ENCODE measurements at places on chromosomes 3 and 15. TPM values are rescaled to one million over a fixed set of nuclear protein-coding genes. Genes with fewer than 3 reads are reported as not detected.

DNA sequence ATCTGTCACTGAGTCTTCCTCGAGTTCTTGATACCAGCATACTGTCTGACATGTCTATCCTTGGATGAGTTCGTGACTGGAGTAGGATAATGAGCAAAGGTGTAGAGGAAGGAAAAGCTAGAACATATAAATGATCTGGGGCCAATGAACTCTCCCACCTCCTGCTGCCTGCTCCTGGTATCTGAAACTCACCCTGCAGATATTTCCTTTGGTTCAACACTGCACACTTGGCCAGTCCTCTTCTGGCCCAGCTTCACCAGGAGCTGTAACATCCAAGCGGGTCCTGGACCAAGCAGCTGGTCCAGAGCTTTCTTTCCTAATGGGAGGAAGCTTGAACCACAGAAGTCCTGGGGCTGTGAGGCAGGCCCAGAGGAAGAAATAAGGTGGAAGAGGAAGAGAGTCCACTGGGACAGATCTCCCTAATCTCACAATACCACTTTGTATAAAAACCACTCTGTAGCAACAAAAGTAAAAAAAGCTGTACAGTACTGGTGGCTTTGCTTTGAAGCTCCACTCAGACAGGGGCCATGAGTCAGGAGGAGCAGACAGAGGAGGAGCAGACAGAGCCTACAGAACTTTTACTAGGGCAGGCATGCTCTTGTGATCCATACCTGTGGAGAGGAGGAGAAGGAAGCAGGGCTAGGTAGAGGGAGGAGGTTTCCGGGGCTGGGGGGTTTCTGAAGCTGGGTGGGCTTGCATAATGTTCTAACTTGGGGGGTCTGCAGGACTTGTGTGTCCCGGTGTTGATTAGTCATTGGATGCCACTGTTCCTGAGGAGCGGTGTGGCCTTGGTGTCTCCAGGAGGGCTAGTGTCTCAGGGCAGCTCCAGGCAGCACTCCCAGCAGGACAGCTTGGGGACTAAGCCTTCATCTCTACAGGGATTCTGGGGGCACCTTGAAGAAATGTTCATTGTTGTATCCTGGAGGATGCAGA is 166.9 kb downstream of the ABHD5 start:
- no peak for DNase-seq

DNA sequence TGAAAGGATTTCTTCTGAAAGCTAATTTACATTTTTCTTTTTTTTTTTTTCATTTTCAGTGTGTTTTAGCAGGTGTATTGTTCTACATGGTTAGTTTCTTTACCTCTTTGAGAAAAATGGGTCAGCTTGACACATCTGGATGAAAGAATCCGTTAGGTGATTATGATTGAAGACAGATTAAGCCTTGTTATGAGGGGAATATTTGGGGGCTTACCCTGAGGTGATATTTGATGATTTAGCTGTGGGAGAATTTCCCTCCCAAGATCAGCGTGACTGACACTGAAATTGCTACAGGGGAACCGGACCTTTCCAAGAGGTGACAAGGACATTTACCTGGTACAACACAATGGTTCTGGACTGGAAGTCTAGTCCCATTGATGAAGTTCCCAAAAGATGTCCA is 147.5 kb downstream of the NFKBIZ start:
- no peak for DNase-seq

- no peak for DNase-seq
Observed at GRCh38 chr3:68408626-68409025, 523.7 kb downstream of the TAFA4 start.

DNA sequence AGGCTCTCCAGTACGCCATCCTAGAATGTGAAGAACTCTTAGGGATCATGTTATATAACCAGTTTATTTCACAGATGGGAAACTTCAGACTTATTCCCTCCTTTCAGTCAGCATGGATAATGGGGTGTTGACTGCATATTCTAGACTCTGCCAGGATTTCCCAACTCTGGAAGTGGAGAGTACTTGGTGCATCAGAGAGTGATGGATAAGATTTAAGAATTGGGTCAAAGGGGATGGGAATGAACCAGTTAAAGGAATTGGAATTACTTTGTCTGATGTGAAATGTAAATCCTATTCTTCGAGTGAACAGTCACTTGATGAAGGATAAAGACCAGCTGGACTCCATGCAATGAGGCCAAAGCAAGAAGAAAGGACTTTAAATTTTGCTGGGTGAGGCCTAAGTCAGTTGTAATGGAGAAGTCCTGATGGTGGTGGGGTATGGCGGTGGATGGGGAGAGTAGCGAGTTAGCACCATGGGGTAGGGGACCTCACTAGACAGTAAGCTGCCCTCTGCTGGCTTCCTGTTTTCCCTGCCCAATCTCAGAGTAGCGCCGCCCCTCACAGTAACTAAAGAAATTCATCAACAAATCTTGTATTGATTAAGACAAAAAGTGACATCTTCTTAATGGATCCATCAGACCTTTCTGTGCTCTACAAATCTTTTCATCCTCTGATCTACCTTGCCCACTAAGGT is 7.3 kb upstream of the CACNA1D start:
- no peak for DNase-seq

DNA sequence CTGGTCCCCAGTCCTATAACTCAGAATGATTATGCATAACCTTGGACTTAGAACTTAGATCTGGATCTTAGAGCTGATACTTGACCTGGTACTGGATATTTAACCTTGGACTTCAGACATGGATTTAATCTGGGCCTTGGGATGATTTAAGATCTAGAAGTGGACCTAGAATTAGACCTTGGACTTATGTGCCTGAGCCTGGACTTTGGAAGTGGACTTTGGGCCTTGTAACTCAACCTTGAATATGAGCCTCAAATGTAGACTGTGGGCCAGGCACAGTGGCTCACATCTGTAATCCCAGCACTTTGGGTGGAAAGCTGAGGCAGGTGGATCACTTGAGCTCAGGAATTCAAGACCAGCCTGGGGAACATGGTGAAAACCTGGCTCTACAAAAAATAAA is 46.1 kb downstream of the ZNF589 start:
- no peak for DNase-seq

DNA sequence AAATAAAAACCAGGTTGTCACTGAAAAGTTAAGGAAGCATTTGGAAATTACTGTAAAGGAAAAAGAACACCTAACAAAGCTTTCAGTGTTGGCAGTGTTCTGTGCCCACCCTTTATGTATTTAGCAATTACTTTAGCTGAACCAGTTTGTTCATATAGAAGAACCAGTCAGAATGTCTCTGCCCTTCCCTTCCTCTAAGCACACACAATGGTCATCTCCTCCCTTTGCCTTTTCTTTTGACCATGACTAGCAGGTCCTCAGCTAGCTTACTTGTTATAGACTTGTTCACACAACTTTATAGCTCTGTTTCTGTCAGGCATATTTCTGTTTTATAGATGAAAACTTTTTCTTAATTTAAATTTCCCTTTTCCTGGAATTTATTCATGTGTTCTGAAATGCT is 59.6 kb downstream of the AKAP13 start:
- DNase-seq: no peak

GRCh38 chr15:62969442-62970089 is 73.0 kb upstream of the TPM1 start:
- DNase-seq: no peak

DNA sequence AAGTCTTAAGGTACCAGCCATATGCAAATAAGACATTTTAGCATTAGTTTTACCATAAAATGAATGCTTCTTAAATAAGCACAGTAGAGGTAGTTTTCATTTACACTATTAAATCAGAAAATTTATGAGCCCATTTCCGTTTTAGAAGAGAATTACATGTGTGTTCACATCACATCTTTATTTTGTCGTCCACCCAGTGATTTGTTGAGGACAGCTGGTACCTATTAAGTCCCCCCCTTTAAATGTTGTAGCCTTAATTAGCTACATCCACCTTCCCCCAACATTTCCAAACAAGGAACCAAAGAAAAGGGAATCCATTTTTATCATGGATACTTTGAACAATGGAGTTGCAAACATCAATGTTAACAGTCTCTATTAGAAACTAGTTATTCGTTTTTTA is 6.8 kb downstream of the IL17RD start:
- DNase-seq: no peak

- no peak for DNase-seq
Observed at GRCh38 chr15:74128785-74129585, 1.4 kb upstream of the ISLR2 start.

The MAP1A gene
- 60.9 TPM for total RNA-seq

The CYP1A1 gene
- not detected for total RNA-seq
